ENCODE measurements at places on chromosomes 4 and X.

DNA sequence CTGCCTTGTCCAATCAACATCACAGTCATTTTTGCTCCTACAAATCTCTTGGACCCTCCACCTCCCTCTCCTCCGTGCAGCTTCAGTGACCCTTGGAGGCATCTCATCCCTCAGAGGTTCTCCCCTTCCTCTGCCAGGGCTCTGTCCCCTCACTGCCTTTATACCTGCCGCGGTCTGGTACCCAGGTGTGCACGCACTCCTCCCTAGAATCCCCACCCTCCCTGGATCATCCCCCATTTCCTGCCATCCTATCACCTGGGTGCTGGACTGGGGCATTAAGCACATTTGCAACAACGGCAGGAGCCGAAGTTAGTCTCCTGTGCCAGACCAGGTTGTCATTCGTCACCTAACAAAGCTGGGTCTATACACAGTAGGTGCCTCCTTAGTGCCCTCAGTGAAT, 10.1 kb downstream of the TMEM271 start:
- DNase-seq = no peak

DNA sequence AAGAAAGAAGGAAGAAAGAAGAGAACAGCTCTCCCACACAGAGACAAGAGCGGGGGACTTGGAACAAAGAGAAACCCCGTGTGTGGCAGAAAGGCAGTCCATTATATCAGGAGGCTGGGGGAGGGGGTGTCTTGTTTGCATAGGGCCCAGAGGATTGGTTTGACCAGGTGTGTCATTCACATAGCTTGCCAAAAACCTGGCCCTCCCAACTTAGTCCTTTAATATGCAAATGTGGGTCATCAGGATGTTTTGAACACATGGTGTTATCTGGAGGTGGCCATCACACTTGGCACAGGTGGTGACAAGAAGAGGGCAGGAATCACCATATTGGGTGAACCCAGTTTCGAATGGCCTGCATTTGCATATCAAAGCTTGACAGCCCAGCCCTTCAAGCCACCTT, 111.7 kb downstream of the LINC00632 start:
- DNase-seq = no peak

- DNase-seq = no peak
Measured at GRCh38 chr4:81031796-81032551, 1.5 kb downstream of the BMP3 start.

DNA sequence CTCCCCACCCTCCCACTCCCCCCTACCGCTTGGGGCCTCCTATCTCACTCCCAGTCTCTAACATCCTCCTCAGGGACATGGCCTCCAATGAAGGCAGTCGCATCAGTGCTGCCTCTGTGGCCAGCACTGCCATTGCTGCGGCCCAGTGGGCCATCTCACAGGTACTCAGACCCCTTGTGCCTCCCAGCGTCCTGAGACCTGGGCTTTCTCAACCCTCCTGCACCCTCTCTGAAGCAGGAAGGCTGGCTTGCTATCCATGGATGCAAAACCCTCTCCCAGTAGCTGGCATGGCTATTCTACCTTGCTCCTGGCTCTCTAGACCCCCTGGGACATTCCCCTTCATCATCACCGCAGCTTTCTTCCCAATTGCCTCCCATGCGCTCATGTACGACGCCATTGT, 13.3 kb upstream of the UBA1 start:
- DNase-seq = no peak

GRCh38 chr4:68797048-68797447, 18.7 kb upstream of the UGT2B10 start:
- no peak for DNase-seq

- peak; percentile 13 for DNase-seq
Measured at GRCh38 chr4:147689067-147689466, 5.1 kb upstream of the PRMT9 start.

- DNase-seq = no peak
Measured at GRCh38 chr4:158490629-158491028, 31.1 kb upstream of the RXFP1 start.

DNA sequence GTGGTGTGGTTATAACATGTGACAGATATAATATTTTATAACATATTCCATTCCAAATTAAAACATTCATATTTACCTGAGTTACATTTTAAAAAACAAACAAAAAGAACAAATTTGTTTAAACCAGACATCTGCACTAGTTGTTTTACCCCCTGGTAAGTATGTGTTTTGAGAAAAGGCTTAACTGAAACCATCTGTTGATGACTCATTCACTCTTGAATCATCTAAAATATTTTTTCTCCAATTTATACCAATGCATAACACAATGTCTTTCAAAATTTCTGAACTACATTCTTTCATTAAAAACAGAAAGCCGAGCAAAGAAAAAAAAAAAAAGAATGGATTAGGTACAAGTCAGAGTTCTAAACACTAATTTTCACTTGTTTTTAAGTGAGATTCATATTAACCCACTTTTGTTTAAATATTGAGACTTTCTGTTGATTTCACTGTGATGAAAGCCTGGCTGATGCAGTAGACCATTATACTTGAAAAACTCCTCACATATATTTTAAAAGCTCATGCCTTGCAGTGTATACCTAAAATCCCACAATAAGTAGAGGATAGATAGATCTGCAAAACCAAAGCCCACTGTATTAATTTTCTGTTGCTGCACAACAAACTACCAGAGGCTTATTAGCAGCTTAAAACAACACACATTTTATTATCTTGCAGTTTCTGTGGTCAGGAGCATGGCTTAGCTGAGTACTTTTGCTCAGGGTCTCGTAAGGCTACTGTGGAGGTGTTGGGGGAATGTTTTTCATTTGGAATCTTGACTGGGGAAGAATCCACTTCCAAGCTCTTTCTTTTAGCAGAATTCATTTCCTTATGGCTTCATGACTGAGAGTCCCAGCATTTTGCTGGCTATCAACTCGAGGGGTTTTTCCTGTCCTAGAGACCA, 221.5 kb downstream of the PCDH18 start:
- no peak for DNase-seq

DNA sequence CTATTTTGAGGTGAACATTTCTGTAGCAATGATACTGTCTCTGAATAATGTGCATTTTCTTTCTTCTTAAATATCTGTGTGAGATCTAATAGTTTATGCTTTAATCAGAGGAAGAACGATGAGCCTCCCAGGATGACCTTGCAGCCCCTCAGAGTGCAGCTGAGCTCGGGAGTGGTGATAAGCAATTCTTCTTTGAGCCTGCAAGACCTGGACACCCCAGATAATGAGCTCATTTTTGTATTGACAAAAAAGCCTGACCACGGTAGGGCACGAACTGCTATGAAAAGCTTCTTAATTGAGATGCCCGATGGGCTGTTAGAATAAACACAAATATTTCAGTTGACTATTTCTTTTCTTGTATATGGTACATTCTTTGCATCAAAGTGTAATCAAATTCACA, 105.0 kb upstream of the ANXA3 start:
- DNase-seq = no peak

DNA sequence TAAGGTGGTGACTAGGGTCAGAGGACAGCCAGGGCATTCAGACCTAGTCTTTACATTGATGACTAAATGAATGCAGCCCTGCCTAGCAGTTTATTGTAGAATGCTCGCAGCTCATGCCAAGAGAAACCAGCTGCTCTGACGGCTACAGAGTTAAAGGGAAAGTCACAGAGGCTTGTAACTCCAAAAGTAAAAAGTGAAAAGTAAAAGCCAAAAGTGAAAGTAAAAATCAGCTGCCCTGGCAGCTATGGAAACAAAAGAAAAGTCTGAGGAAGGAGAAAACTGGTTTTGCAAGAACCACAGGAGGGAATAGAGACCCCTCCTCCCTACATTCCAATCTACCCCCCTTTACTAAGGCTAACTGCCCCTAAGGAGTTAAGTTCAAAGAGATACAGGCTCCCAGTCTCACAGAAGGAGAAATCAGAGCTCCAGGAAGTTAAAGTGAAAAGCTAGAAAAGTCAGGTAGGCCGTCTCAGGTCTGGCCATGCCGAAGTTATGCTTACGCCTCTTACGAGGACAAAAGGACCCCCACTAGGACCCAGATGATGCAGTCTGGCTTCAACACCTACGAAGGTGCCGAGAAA, 6.0 kb downstream of the GAGE10 start:
- peak; percentile 12 for DNase-seq

DNA sequence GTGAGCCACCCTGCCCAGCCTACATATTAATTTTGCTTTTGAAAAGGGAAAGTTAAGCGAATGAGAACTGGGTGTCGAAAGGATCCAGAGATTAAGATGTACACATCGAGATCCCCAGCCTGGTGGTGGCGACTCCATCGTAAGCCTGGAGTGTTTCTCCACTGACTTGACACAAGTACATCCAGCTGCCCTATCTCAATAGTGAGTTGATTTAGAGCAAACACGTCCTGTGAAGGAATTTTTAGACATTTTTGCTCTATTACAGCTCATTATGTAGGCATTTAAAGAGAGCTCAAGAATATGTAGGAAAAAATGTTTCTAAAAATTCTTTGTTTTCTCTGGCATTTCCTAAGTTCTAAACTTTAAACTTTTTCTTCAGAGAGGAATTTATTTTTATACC, 11.7 kb upstream of the CLDN34 start:
- DNase-seq = no peak

DNA sequence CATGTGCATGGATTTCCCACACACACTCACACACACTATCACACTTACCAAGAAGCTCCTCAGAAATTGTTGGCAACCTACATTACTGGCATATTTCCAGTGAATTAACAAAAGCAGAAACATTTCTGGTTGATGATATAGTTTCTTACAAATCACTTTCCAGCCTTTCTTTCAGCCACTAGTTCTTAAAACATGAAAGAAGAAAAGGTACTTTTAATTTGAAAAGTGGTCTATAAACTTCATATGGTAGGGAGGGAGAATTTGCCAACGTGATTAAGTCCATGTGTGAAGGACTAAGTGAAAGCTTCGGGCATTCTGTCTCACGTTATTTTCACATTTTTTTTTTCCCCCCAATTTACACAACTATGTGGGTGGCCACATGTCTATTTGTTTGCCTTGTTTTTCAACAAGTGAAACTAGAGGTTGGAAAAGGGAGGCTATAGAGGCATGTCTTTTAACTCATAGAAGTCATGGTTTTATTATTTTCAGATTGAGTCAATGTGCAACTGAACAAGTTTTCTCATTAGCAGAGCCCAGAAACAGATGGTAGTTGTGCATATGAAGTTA, 832.1 kb upstream of the INTU start:
- DNase-seq = no peak

GRCh38 chr4:176902710-176903323, 110.1 kb upstream of the VEGFC start:
- peak; percentile 58 for DNase-seq

- DNase-seq = no peak
Measured at GRCh38 chr4:90855111-90855510, 727.9 kb downstream of the CCSER1 start.

GRCh38 chr4:41189666-41190065, 24.7 kb downstream of the APBB2 start:
- DNase-seq = no peak

GRCh38 chr4:143386812-143387211, 50.1 kb downstream of the GAB1 start:
- DNase-seq = no peak

GRCh38 chr4:154658680-154659405, 46.4 kb upstream of the FGG start:
- no peak for DNase-seq

DNA sequence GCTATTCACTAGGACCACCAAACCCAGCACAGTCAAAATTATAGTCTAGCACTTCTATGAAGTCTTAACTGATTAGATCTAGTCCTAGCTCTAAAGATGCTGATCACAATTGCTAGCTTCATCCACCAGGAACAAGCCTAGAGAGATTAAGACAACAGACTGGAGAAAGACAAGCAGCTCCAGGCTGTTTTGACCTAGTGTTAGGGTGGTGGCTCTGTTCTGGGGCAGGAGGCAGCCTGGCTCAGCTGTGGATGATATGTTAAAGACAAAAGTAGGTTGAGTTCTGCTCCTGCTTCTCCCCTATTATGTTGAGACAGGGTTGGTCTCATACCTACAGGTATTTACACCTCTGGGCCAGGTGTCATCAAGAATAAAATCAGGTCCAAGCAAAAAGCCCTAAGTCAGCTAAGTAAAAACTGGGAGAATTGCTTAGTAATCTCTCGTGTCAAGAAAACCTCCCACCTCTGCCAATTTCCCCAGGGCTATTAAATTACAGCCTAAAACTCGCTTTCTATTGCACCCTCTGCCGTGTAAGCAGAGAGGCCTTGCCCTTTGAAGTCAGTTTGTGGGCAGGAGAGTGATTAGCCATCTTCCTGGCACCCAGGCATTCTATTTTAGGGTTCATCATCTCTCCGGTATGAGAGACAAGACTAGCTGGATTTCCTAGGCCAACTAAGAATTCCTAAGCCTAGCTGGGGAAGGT, 39.9 kb downstream of the RAB40AL start:
- DNase-seq = no peak

DNA sequence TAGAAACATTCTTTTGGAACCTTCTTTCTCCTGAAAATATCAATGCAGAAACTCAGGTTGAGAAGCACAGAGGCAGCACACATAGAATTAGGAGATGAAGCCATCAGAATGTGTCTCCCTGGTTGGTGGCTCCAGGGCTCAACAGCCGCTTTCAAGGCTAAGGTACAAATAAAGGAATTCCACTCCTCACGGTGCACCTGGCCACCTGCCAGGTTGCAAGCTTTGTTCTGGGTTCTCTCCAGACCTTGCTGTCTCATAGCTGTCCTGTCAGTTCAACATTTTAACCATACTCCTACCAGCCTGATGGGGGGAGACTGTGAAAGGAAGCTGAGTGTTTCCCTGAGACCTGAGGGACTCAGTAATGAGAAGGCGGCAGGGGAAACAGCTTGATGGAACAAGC, 96.3 kb upstream of the HPF1 start:
- DNase-seq = no peak

GRCh38 chr4:2408401-2408958, 10.0 kb downstream of the ZFYVE28 start:
- DNase-seq = no peak

GRCh38 chrX:19879735-19880378, 7.5 kb downstream of the SH3KBP1 start:
- DNase-seq = no peak

DNA sequence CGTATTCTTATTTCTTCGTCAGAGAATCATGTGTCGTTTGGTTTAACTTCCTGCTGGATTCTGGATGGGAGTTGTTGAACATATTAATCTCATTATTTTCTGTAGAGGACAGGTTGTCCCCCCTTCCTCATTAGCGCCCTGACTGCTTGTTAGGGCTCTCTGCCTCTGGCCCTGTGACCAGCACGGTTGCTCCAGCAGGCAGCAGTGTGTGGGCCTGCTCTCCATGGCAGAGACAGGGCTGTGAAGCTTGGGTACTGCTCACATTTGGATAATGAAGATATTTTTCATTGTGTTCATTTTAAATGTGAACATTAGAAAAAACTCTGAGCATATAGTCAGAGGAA, 102.7 kb downstream of the KLHL8 start:
- no peak for DNase-seq

- no peak for DNase-seq
Measured at GRCh38 chr4:160709026-160709425, 1454.8 kb downstream of the FSTL5 start.

DNA sequence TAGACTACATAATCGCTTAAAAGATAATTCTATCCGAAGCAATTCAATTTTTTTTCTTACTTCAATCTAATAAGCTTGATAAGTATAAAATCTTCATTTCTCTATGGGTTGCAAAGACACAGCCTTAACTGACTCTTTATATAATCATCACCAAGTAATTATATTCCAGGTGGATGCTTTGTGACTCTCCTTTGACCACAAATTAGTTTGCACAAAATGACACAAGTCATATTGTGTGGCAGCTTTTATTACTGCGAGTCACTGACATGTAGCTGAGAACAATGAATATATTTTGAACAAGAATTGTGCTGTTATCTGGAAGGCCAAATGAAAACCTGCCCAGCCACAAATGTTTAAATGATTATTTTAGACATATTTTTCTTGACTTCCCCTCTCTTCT, 1727.8 kb downstream of the ARAP2 start:
- no peak for DNase-seq

- no peak for DNase-seq
Measured at GRCh38 chrX:97070346-97070745, 186.6 kb downstream of the RPA4 start.
